ENCODE measurements at places on chromosomes 3 and 15.
A peak's percentile ranks its signal among the peaks of the same experiment; 100 is the strongest.

- no peak for DNase-seq
Observed at GRCh38 chr3:185837414-185837813, 12.6 kb upstream of the IGF2BP2 start.

DNA sequence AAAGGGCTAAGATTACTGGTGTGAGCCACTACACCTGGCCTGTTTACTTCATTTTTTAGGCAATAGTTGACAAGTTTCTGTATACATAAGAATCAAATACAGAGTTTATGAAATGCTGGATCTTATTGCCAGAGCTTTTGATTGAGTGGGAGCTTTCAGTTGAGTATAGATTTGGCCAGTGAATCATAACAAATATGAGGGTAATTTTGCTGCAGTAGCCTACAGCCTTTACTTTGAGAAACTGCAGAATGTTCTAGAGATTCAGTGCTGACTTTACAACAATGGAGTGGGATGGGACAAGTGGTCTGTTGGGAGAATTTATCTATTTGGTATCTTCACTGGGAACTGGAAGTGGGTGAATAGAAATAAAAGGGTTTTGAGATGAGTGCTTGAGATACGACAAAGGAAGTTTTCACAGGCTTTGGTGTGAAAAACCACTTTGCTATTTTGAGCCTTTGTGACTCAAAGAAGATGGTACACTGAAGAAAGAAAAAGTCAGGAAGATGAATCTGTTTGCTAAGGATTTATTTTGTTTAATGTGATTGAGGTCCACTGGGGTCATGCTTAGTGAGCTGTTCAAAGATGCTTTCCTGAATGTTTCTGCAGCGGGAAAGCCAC lies 227.8 kb downstream of the UBE2E2 start:
- no peak for DNase-seq

DNA sequence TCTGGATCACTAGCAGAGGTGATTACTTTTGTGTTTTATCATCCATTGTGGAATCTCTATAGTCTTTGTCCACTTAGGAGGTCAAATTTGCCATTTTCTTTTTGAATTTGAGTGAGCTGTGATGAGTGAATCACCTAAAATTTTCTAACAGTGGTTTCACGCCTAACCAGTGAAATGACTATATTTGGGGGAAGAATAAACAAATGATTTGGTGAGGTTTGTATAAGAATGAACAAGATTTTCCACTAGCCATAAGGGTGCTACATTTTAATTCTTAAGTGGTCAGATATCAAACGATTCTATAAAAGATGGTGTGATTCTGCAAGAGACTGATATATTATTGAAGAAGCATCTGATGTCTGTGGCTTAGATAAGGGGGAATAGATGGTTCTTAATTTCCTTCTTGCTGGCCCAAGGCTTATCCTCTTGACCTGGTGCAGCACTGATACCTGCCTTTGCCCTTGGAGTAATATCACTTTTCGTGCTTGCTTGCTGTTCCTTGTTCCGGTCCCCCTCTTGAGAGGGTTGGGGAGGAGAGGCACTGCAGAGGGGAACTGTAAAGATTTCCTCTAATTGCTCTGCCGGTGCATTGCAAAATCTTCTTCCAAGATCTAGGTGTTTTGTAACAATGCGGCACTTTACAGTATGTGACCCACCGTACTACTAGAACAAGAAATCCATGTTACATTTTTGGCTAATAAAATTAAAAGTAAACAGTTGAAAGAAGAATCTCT lies 14.5 kb downstream of the C3orf20 start:
- no peak for DNase-seq

- DNase-seq = peak; percentile 72
Observed at GRCh38 chr15:45179221-45179985, 8.4 kb downstream of the SHF start.

DNA sequence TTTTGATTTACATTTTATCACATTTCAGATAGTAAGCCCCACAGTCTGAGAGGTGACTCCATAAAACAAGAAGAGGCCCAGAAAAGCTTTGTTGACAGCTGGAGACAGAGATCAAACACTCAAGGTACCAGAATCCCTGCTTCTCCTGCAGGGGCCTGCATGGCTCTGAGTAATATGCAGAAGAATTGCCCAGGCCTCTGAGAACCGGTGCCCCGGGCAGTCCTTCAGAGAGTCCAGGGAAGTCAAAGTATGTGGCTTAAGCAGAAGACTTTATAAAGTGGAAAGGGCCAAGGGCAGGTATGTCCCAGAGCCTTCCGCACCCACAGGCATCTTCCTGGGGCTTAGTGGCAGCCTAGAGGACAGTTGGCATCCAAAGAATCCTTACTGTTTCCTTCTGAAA lies 12.8 kb downstream of the ATRIP start:
- DNase-seq = no peak
